Activated naive CD8-positive, alpha-beta T cell treated with anti-CD3 and anti-CD28 coated beads, Interleukin-2, amount 10 ng/mL, durations not matched to agents 7 days and 5 days (primary cell): ENCODE measurements at places on chromosomes 1 and 21. TPM values are rescaled to one million over a fixed set of nuclear protein-coding genes. Genes with fewer than 3 reads are reported as not detected.

DNA sequence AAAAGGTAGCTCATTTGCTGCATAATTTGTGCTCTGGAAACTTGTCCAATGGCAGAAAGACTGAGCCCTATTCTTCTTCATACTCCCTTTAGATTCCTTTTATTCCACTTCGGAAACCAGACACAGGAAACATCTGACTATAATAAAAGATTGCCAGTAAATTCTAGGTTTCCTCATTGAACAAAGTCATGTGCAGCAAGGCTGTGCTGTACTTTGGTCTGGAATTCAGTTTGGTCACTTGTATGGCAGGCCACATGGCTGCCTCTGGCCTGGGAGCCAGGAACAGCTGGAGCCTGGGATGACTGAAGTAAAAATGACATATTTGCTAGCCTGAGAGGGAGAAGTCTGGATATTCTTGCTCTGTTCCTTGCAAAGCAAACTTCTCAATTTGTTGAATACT, 79.6 kb downstream of the ST3GAL3 start:
- no peak for DNase-seq

- no peak for DNase-seq
These were observed 55.0 kb downstream of the S1PR1 start for GRCh38 chr1:101291562-101292380.

- no peak for DNase-seq
These were observed 5.6 kb downstream of the JAK1 start for GRCh38 chr1:64960731-64961130.

Gene CCDC28B
- 48.6 TPM for total RNA-seq

DNA sequence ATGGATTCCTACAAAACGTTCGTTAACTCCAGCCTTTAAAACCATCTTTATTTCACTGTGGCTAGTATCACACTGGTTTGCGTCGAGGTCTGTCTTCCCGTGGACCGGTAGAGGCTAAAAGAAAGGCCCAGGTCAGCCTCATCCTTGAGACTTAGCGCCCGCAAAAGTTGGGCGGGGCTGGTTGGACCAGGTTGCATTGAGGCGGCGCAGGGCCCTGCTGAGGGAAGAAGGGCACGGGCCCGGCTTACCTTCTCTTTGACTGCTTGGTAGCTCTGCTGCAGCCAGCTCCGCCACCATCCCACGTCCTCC, 455 bp downstream of the BSDC1 start:
- no peak for DNase-seq

Gene ADGRL2
- total RNA-seq = not detected

Gene A3GALT2
- not detected for total RNA-seq

DNA sequence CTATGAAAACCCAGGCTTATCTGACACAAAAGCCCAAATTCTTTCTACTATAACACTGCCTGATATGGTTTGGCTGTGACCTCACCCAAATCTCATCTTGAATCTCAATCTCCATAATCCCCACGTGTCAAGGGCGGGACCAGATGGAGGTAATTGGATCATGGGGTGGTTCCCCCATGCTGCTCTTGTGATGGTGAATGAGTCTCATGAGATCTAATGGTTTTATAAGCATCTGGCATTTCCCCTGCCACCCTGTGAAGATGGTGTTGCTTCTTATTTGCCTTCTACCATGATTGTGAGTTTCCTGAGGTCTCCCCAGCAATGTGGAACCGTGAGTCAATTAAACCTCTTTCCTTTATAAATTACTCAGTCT, 123.3 kb upstream of the USP24 start:
- no peak for DNase-seq

Gene KIF21B
- 143 TPM for total RNA-seq

- no peak for DNase-seq
These were observed 133.7 kb downstream of the DMRTA2 start for GRCh38 chr1:50289495-50289894.

Gene PTAFR
- total RNA-seq = 0.99 TPM

- no peak for DNase-seq
These were observed 41.0 kb upstream of the LIN9 start for GRCh38 chr1:226349801-226350518.

DNA sequence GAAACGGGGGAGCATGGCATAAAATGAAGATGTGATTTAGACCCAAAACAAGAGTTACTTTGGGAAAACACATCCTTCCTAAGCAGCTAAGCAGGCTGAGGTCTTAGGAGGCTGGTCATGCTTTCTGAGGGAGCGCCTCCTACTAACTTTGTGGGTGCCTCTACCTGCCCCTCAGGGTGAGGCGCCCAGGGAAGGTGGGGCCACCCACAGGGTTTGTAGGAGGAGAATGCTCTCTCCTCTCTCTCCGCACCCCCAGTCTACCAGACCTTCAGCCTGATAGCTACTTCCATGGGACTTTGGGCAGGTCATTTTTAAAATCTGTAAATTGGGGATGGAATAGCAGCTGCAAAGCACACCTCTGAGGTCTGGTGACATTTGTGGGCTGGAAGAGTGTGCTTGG, 23.8 kb downstream of the SLC27A3 start:
- DNase-seq = no peak

DNA sequence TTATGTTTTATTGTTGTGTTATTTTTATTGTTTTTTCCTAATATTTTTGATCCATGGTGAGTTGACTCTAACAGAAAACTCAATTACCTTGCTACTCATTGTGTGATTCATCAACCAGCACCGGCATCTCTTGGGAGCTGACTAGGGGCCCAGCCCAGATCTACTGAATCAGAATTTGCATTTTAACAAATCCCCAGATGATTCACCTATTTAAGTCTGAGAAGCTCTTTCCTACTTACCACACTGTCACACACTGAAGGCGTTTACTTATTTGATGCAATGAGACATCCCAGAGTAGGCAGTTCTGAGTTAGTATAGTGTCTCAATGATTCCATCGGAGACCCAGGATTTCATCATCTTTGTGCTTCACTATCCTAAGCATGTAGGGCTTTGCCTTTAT, 416.6 kb downstream of the RWDD3 start:
- no peak for DNase-seq

DNA sequence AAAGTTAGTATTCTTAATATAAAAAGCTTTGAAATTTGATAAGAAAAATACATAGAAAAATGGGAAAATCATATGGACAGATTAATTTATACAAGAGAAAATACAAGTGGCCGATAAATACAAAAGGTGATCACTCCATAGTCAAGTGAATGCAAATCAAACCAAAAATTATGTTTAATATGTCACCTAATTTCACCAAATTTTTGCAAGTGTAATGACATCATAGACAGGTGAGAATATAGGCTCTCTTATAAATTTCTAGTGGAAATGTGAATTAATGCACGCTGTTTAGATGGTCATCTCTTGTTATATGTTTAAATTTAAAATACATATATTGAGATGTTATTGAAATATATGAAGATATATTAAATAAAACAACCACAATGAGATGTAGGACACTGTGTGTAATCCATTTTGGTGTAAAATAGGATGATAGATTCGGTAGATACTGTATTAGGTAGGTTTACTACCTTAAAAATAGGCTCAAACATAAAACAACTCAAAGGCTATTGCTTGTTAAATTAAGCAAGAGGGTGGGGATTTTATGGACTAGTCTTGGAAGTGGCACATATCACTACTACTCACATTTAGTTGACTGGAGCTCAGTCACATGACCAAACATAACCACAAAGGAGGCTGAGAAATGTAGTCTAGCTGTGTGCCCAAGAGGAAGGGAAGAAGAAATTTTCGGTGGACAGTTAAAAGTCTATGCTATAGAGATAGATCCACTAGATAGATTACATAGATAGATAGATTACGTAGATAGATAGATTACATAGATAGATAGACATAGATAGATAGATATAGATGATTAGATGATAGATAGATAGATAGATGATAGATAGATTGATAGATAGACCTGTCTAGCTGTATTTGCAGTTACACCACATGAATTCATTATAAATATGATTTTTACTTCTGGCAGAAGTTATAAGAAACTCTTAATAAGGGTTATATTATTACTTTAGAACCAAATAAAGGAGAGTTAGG, 9.2 kb downstream of the INSL5 start:
- DNase-seq = no peak

DNA sequence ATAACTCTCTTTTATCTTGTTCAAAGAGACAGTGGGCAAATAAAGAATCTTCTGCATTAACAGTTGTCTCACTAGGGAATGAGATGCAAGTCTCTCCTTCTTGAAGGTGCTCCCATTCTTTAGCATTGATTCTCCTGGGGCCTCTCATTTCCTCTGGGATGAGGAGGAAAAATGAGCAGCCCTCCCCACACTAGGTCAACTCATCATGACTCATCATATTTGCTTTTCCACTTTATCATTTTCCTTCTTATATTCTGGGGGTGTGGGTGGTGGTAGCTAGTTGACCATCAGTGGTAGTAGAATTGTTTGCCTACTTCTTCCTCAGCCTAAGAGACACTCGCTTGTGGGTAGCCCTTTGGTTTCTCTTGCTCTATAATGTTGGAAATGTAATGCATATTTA, 182.0 kb upstream of the C1orf87 start:
- DNase-seq = no peak

DNA sequence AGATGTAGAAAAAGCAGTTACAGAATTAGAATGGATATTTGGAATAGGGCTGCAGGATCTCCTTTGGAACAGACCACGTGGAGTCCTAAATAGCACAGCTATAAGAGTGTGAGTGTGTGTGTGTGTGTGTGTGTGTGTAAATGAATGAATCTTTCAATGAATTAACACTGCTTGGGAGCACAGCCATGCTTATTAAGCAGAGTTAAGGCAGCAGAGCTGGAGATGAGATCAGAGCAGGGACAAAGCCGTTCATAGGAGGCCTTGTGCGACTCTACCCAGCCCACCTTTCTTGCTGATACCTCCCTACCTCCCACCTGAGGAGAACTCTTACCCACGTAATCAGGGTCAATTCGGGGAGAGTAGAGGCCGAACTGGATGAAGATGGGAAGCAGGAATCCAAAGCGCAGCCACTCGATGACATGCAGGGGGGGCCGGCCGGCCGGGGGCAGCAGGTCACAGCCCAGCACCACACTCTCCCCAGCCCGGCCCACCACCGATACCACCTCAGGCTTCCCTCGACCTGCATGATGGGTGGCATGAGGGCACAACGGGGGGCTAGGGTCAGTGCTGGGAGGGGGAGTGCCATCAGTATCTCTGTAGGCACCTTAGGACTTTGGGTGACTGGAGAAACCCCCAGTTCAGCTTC, 2.7 kb downstream of the IGSF9 start:
- no peak for DNase-seq

DNA sequence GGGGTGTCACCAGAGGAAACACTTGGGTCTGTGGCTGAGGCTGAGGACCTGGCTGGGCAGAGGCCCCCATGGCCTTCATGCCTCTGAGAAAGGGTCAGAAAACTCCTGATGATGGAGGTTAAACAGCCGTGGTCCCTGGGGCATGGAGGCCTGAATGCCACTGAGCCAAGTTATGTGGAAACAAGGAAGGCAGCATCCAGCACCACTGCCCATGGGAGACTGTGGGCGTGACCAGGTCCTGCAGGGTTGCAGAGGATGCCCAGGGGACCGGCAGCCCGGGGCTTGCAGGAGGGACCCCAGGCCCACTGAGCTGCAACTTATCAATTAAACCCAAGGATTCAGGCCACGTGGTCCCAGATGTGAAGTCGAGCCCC, 18.9 kb upstream of the COL6A2 start:
- no peak for DNase-seq

GRCh38 chr1:52460694-52461093, 56.3 kb downstream of the PRPF38A start:
- no peak for DNase-seq

DNA sequence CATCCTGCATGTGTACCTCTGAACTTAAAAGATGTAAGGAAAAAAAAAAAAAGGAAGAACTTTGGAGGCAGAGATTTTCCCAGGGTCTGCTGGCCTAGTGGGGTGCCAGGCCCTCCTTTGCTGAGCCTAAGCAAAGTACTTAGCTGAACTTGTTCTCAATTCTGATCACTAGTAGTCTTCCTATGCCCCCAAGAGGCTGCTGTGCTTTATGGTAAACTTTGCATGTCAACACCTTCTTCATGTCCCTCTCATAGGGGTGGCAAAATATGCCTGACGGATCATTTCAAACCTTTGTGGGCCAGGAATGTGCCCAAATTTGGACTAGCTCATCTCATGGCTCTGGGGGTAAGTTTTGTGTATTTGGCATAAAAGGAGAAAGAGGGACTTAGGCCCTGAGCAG, 1.4 kb upstream of the USP21 start:
- no peak for DNase-seq

DNA sequence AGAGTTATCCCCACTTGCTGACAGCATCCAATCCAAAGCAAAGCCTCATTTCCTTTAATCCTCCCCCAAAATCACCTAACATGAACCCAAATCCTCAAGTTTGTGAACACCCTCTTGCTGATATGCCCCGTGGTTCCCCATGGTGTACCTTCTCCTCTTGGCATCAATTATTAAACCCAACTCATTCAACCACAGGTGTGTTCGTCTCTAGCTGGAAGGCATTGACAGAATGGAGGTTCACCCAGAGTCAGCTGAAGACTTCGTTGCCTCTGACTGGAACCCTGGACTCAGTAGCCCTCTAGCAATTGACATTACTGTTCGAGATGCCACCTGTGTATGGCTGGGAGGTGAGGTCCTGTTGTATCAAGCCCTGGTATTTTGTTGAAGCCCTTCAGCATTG, 22.8 kb downstream of the SLC30A10 start:
- no peak for DNase-seq

- no peak for DNase-seq
These were observed 10.5 kb downstream of the SPATA46 start for GRCh38 chr1:162366149-162366548.

Gene B4GALT2
- total RNA-seq = 13.3 TPM

Gene KIF26B
- not detected for total RNA-seq

Gene TTC3
- 85.6 TPM for total RNA-seq

- DNase-seq = peak; percentile 43
These were observed at the start of gene SERINC2 for GRCh38 chr1:31412732-31413404. Gene SERINC2, plus strand, starts transcription at chr1:31413213. Its CDS starts 53 bp downstream, at chr1:31413266.

DNA sequence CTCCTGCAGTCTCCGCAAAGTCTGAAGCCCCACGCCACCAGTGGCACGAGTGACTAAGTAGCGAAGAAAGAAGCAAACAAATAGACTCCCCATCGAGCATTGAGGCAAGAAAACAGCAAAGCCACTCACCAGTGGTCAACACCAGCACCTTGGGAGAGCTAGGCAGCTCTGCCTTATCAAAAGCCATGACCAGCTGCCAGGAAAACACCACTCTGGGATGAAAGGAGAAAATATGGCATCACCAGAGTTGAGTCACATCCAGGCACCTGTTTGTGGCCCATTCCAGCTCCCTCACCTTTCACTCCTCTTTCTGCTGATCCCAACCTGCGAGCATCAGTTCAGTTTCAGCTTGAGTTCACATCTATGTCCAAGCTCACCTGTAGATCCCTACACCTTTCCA, 17.2 kb downstream of the PDZK1 start:
- no peak for DNase-seq

Gene PBX1
- 0.51 TPM for total RNA-seq

Gene CCDC27
- total RNA-seq = not detected

GRCh38 chr1:85554630-85555327, 25.8 kb upstream of the CCN1 start:
- DNase-seq = no peak
